ENCODE measurements at places on chromosomes 3 and 15.

GRCh38 chr3:53856964-53857363, 10.6 kb downstream of the IL17RB start:
- no peak for DNase-seq

DNA sequence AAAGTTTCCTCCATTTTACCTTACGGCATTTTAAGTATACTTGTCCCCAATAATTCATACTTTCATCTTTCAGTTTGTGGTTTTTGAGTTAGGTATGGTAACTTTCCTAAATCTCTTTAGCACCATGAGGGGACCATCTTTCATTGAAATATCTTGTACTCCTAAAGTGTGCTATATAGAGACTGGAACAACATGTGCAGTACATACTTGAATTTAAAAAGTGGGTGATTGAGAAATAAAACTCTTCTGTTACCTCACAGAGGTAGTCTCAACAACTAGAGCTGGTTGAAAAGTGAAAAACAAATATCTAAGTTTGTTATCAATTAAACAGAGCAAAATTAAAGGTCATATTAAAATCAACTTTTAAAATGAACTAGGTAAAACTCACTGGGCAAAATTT, 423.1 kb downstream of the ROBO2 start:
- DNase-seq: no peak

GRCh38 chr3:71413572-71413971, 170.0 kb downstream of the FOXP1 start:
- no peak for DNase-seq

- DNase-seq: no peak
Observed at GRCh38 chr3:148079370-148079769, 618.3 kb upstream of the AGTR1 start.

- no peak for DNase-seq
Observed at GRCh38 chr3:14806641-14807263, 12.0 kb upstream of the FGD5 start.

GRCh38 chr3:38011111-38011510, 18.3 kb downstream of the PLCD1 start:
- no peak for DNase-seq

DNA sequence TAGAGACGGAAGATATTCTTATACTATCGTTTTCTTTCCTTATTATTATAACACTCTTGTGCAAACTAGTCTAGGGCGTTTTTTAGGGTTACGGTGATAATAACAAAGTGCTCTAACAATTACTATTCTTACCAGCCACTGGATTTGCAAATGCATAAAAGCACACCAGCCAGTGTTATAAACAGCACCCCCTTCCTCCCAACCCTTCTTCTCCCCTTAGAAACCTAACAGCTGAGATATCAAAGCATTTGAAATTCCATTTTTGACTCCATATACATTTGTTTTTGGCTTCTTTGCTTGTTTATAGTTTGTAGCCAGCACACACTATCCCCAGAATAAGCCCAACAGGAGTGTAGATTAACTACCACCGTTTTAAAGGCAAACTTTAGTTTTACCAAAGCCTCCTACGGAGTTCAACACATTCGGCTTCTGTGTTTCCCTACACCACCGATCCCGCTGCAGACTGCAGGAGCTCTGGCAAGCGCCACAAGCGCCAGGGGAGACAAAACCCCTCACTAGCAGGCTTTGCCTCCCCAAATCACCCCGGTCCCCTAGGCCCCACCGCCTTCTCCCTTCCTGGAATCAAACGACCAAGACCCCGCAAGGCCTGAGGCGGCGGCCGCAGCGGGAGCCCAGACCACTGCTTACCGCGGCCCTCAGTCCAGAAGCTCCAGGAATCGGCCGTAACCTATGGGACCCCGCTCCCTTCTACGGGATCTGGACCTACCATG, 461 bp downstream of the COPB2 start:
- DNase-seq: no peak

DNA sequence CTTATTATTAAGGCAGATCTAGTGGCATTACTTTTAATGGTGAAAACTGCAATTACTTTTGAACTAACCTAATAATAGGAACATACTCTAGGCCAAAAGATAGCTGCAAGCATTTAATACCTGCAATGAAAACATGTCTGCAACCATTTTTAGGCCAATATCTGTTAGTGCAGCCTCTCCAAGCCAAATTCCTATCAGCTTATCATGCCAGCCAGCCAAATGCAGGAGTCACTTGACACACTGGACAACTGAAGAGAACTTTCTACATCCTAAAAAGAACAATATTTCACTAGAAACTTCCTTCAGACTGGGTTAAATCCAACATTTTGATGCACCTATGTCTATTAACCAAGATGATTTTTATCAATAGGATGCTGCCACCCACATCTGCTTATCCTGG, 33.8 kb downstream of the CCDC54 start:
- DNase-seq: no peak

DNA sequence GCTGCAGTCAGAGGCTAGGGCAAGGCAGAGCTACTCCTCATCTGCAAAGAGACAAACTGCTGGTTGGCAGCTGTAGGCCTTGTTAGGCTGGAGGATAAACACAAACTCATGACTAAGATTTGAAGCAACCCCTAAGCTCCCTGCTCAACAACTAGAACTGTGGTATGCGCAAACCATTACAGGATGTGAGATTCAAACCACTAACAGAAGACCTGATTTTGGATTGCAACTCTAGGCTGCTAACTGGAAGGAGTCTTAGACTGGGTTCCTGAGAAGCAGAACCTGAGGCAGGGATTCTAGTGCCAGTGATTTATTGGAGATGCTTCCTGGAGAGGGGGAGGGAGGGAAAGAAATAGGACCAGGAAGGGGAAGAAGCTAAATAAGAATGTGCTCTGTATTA, 22.5 kb downstream of the CCR4 start:
- no peak for DNase-seq

GRCh38 chr15:79101866-79102581, 11.4 kb upstream of the RASGRF1 start:
- no peak for DNase-seq

DNA sequence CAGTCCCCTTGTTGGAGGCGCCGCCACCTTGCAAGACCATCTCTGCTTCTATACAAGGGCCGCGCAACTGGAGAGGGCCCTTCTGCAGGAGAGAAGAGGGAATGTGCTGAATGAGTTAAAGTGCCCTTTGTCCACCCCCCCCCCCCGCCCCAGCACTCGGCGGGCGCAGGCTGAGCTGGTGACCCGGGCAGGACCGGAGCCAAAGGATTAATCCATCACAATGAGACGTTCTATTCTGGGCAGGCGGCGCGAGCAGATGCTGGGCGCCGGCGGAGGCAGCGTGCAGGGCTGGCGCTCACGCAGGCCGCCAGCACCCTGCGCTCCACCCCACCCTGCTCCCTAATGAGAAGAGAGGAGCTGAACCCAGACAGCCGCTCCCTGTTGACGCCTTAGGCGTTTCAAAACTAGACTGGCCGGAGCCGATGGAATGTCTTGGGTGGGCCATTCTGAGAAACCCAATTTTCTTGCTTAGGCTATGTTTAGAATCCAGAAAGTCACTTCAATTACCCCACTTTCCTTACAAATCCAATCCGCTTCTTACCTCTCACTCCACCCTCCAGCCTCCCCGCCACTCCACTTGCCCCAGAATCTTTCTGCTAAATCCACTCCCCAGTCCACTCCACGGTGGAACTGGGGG, 32.9 kb downstream of the GJD2 start:
- no peak for DNase-seq

DNA sequence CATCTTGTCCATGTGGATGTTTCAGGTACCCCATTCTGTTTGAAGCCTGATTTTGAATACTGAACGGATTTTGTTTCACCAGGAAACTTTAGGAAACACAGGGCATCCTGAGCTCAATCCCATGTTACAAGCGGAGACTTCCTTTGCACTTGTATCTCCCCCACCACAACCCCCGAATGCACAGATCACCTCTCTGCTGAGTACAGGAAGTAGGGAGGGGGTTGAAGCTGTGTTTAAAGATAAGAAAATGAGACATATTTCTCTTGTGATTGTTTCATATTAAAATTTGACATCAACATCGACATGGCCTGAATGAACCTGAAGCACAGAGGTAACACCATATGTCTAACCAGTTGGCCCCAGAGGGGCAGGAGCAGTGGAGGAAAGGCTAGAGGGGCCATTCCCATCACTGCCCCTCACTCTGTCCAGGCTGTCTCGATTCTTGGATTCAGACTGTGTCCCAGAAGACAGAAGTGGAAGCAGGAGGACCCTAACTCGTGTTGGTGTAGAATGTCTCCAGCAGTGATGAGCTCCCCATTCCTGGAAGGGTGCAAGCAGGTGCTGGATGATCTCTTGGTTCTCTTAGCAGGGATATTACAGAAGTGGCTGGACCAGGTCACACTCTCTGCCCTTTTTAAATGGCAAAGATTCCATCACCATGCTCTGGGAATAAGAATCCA, 59.6 kb upstream of the IQSEC1 start:
- no peak for DNase-seq

Measured in NCI-H1930 (cell line).